Large intestine (tissue), 12 donors: ENCODE measurements at places on chromosomes 2 and 18.

DNA sequence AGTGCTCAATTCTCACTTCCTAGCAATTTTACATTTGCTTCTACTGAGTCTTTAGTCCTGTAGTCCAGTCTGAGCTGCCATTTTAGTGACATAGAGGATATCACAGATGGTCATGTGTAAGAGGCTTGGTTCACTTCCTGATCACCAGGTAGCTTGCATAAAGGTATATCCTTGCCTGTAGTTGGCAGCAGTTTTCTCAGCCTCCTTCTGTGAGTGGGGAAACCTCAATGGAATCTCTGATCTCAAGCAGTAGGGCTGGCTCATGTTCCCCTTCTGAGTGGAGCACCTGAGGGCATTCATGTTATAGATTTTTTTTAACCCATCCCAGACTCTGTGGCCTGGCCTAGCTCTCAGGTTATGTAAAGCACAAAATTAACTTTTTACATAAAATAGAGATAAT is 278.4 kb downstream of the RDH14 start:
- no peak for DNase-seq

GRCh38 chr2:155384555-155385123 is 686.1 kb downstream of the KCNJ3 start:
- DNase-seq: no peak

- DNase-seq: no peak
Measured at GRCh38 chr2:64327129-64327509, 126.8 kb upstream of the LGALSL start.

DNA sequence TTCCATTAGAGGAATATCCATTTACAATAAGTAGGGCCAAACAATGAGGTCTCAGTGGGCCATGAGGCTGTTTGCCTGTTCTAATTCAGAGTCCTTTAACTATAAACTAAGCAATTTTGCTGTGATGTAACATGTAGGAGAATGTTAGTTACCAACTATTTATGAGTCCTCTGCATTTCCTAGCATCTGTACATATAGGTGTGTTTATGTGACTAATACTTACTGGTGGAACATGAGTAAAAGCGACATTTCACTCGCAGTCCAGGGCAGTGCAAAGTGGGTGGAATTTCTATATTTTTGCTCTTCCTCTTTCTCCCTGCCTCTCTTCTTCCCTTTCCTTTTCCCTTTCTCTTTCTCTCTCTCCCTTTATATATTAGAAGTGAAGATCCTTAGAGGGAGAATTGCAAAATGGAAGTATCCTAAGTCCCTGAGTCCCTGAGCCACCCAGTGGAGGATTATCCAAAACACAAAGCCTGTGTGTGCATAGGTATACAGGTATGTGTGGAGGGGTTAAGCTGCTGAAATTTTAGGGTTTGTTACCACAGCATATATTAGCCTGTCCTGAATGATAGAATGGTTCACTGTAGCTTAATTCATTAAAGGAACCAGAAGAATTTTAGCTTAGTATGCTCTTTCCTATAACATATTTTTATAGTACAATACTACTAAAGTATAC is 487.0 kb upstream of the FANCL start:
- no peak for DNase-seq

DNA sequence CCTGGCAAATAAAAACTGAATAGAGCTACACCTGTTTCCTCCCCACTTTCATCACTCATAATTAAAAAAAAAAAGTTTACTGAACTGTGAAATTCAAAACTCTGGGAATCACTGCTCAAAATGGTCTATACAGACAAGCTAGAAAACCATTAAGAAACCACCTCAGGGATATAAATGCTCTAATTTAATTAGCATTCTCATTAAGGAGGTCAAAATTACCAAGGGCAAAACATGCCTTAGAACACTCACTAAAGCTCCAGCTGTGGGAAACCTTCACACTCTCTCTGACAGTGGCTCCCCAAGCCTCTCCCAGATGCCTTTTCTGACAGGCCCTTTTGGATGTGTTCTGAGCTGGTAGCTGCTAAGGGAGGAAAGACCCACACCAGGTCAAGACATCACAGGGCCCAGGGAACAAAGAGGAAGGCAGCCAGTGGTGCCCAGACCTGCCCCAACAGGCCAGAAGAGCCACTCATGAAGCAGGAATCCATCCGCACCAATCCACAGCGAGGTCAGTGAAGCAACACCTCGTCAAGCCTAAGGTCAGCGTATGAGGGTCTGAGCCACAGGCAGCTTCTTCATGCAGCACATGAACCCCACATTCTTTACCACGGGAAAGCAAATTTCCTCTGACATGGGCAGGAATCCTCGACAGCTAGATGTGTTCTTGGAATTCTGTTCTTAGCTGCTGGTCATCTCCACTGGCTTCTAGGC is 35.6 kb downstream of the XDH start:
- DNase-seq: no peak

GRCh38 chr18:8656232-8656631 is 47.0 kb downstream of the RAB12 start:
- DNase-seq: no peak

DNA sequence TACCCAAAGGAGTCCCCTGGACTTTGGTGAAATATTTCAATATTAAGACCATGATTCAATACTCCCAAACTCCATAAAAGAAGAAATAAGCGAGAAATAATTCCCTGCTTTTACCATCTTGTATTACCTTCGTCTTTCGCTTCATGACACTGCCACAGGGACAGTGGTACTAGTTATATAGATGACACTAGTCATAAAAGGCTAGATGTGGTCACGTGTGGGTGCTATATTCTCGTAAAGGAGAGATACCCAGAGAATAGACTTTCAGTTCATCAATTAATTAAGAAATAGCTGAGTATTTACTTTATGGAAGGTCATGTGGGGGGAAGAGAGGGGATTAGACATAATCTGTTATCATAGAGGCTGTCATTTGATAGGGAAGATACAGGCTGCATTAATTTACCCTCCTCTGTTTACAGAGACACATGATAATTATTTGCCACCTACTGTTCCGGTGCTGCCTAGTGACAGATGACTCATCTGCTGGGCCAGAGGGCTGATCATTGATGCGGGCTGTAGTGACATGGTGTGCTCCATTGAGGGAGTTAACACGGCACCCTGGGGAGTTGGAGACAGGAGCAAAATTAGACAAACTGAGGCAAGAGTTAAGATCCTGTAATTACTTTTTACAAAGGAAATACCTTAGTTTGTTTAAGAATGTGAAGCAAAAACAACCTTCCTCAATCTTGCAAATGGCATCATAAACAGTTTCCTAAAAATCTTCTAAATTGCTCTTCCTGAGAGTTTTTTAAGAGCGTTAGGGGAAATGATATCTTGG is 78.2 kb upstream of the ITGB6 start:
- DNase-seq: no peak
